ENCODE measurements at places on chromosomes 6 and 20.

GRCh38 chr6:169577236-169577635, 124.6 kb downstream of the WDR27 start:
- no peaks in the 10 kb centered on the region for H3K27me3 ChIP-seq
- H3K27ac ChIP-seq, result no peak overlapping the region
- H3K36me3 ChIP-seq, result no peaks in the 10 kb centered on the region
- no peak for DNase-seq
- no peaks in the 10 kb centered on the region for H3K4me1 ChIP-seq

DNA sequence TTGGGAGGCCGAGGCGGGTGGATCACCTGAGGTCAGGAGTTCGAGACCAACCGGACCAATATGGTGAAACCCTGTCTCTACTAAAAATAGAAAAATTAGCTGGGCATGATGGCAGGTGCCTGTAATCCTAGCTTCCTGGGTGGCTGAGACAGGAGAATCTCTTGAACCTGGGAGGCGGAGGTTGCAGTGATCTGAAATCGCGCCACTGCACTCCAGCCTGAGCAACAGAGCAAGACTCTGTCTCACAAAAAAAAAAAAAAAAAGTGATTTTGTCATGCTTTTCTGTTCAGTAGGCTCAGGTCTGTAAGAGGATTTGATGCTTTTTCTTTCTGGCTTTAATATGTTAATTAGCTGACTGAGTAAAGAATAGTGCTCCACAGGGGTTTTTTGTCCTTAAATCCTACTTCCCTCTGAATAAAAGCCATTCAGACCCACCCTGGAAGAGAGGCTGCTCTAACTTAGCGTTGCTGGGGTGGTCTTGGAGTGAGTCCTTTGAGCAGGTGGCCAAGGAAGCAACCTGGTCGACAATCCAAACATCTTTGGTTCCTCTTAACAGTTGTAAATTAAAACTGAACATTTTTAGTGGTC, 19.0 kb downstream of the MCM8 start:
- no peaks in the 10 kb centered on the region for H3K4me1 ChIP-seq
- no peak overlapping the region for H3K27ac ChIP-seq
- no peak for DNase-seq
- peaks cover 58% of the 10 kb centered on the region for H3K36me3 ChIP-seq
- no peaks in the 10 kb centered on the region for H3K27me3 ChIP-seq

GRCh38 chr6:3549314-3549940, 92.6 kb upstream of the SLC22A23 start:
- no peak overlapping the region for H3K27ac ChIP-seq
- no peak for DNase-seq
- no peaks in the 10 kb centered on the region for H3K27me3 ChIP-seq
- H3K4me1 ChIP-seq, result no peaks in the 10 kb centered on the region

GRCh38 chr6:152310371-152310954, 326.7 kb downstream of the SYNE1 start:
- H3K4me1 ChIP-seq, result peaks cover 6% of the 10 kb centered on the region
- DNase-seq, result no peak
- no peaks in the 10 kb centered on the region for H3K27me3 ChIP-seq
- no peaks in the 10 kb centered on the region for H3K36me3 ChIP-seq
- no peak overlapping the region for H3K27ac ChIP-seq

DNA sequence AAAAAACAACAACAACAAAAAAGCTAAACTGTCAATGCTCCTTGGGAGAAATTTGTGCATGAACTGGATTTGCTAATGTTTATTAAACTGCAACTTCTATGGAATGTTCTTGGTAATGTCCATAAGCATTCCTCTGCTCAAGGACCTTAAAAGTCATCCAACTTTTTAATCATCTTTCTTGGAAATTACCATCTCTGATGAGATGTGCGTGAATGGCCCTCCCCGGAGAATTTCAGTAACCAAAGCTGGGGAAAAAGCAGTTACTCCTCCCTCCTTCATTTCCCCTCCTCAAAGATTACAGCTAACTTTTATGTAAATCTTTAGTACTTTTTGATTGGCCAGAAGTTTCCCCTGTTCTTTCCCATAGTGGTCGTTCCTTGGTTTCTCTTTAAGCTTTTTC, 5.2 kb downstream of the TBCC start:
- H3K27me3 ChIP-seq, result no peaks in the 10 kb centered on the region
- DNase-seq, result no peak
- no peak overlapping the region for H3K4me3 ChIP-seq
- peaks cover 11% of the 10 kb centered on the region for H3K36me3 ChIP-seq
- H3K4me1 ChIP-seq, result peaks cover 44% of the 10 kb centered on the region
